CD4-positive, alpha-beta T cell treated with Interleukin-17A for 1 hour (primary cell): ENCODE measurements at places on chromosomes 7 and 10.

GRCh38 chr10:114402871-114403540 is 1.3 kb downstream of the AFAP1L2 start:
- DNase-seq, result no peak

- DNase-seq, result peak; percentile 41
Measured at GRCh38 chr10:132229834-132230556, 43.2 kb downstream of the DPYSL4 start.

DNA sequence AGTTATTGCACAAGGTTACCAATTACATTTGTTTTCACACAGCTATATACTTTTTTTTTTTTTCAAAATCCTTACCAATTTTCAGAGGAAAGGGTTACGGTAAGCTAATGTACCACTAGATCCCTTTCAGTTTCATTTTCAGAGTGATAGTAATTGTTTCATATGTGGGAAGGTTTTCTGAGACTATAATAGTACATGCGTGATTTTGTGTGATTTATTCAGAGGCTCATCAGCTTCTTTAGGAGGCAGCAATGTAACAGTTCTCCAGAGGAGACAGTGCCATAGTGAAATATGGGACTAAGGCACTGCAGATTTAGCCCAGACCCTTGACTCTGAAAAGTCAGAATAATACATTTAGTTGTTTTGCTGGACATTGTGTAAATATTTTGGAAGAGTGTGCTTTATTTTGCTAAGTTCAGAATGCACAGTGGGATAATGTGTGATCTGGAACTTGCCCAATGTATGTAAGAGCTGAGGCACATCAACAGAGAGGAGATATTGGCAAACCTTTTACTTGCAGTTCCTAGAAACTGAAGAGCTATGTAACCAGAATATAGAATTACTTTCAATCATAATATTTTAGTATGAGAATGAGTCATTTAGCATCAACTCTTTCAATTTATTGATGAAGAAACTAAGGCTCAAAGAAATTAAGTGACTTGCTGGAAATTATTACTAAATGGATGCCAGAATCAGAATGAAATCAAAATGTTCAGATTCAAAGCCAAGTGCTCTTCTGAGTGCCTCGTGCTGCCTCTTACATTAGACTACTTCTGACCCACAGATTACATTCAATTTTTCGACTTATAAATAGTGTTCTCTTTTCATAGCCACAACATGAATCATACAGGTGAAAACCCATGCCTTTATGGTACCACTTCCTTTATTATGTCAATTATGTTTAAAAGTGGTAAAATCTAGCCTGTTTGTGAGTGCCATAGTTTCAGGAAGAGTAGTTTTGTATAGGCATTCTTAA is 207.7 kb upstream of the TEX47 start:
- peak; percentile 19 for DNase-seq

- no peak for DNase-seq
Measured at GRCh38 chr7:121909716-121910345, 36.9 kb downstream of the PTPRZ1 start.

- DNase-seq, result peak; percentile 66
Measured at GRCh38 chr7:2719007-2719406, 31.0 kb downstream of the AMZ1 start.

- no peak for DNase-seq
Measured at GRCh38 chr10:116686632-116687031, 55.7 kb downstream of the HSPA12A start.

DNA sequence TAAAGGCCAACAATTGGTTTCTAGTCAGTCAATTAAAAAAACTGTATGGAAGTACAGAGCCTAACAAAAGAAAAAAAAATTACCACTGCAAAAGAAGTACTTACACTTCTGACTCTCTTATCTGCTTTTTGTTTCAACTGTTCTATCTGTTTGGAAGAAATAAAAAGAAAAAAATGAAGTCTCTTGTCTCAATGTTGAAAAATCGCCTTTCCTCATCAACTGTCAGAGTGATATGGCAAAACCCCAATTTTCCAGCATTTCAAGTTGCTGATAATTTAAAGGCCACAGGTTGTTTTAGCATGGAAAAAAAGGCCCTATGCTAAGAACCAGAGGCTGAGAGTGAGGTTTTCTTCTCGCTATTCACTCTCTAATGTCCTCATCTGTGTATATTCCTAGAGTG is 13.6 kb downstream of the ZDHHC6 start:
- DNase-seq, result no peak

GRCh38 chr10:95246582-95247051 is 44.2 kb downstream of the PDLIM1 start:
- DNase-seq, result peak; percentile 51

DNA sequence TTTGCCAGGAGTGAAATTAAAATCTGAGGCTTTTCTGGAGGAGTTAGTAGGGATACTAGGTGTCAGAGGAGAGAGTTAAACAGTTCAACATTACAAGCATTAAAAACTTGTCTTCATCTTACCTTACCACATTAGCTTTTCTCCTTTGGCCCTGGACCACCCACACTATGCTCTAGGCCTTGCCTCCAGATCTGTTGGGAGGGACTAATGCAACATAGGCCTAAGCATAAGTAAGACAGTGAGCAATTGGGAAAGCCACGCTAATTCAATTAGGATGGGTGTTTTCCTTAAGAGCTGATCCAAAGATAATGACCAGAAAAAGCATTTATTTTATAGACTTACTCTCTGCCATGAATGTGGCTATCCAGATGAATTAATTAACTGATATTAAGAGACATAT is 158.9 kb downstream of the ELMO1 start:
- no peak for DNase-seq

DNA sequence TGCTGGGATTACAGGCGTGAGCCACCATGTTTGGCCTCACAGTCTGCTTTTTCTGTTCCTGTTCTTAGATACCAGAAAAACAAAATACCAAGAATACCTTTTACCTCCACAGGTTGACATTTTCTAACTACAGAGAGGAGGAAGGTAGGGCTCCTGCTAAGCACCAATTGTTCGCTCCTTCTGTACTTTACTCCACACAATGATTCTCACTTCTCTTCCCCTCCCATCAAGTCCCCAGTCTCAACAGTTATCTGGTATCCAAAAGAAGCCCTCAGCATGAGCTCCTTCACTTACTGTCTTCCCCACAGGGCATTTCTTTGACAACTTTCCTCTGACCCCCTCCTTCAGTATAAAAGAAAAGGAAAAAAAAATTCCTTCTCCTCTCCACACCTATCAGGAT is 47.7 kb upstream of the ZNF800 start:
- no peak for DNase-seq

GRCh38 chr7:132359743-132360142 is 216.5 kb downstream of the PLXNA4 start:
- DNase-seq, result no peak

DNA sequence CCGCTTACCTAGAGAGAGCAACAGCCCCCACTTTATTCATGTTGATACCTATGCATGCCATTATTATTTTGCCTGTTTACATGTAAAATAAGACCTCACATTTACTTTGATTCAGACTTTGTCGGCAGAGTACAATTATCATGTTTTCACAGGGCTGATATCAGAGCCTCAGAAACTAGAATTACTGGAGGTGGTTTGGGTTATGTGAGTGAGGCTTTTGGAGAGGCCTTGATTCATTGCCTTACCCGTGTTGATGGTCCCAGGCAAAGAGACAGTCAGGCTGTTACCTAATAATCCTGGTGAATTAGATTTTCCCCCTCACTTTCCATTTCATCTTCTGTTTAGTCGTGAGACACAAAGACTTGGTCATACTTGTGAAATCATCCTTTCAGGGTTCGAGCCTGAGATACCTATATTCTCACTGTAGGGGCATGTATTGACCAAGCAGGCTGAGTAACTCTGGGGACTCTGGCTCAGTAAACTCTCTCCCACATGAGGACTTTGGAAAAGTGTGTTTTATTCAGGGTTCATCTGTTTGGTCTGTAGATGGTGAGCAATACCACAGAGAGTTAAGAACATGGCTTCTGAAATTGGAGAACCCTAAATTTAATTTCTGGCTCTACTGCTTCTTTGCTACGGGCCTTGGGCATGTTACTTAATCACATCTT is 150.9 kb downstream of the CELF2 start:
- no peak for DNase-seq

- DNase-seq, result no peak
Measured at GRCh38 chr7:53101026-53101425, 65.6 kb downstream of the POM121L12 start.

DNA sequence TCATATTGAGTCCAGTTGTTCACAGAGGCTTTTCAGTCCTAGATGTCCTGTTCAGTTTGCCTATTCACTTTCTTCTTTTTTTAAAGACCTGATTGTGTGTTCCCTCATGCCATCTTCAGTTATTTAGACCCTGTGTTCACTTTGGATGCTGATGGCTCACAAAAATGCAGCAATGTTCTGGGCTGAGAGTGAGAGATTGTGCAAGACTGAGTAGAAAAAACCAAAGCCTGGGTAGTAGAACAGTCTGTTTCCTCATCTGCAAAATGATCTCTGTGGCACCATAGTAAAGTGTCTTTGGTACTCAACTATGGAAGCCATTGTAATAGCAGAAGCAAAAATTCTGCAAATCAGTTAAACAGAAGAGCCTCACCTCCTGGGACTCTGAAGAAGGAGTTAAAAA is 43.2 kb downstream of the AKR1B1 start:
- no peak for DNase-seq

- DNase-seq, result no peak
Measured at GRCh38 chr7:7051206-7051877, 131.0 kb upstream of the C1GALT1 start.

GRCh38 chr10:45625879-45626278 is 46.7 kb downstream of the ZFAND4 start:
- no peak for DNase-seq

GRCh38 chr7:125316466-125316865 is 386.8 kb upstream of the POT1 start:
- no peak for DNase-seq

- no peak for DNase-seq
Measured at GRCh38 chr7:120431016-120431415, 158.0 kb downstream of the KCND2 start.

- no peak for DNase-seq
Measured at GRCh38 chr7:105538339-105538738, 6.3 kb downstream of the RINT1 start.
